Kasumi-1 (cell line): ENCODE measurements at places on chromosomes 1 and 21.

GRCh38 chr1:6745073-6745472 is 40.2 kb upstream of the CAMTA1 start:
- DNase-seq: no peak

GRCh38 chr1:54487571-54488050 is 60.4 kb upstream of the ACOT11 start:
- no peak for DNase-seq

- no peak for DNase-seq
These were observed 46.1 kb downstream of the FAF1 start for GRCh38 chr1:50913954-50914353.

- DNase-seq: no peak
These were observed 977.9 kb downstream of the BRINP3 start for GRCh38 chr1:189499736-189500135.

- DNase-seq: no peak
These were observed 12.9 kb downstream of the TSPAN2 start for GRCh38 chr1:115076384-115076915.
